ENCODE measurements at places on chromosomes 6 and 20.

- peak; percentile 96 for DNase-seq
Measured at GRCh38 chr20:57748601-57749130, 38.9 kb upstream of the PMEPA1 start.

GRCh38 chr6:139395891-139396301 is 21.4 kb upstream of the CITED2 start:
- DNase-seq = no peak

- DNase-seq = no peak
Measured at GRCh38 chr6:74912234-74912633, 293.6 kb downstream of the COL12A1 start.

DNA sequence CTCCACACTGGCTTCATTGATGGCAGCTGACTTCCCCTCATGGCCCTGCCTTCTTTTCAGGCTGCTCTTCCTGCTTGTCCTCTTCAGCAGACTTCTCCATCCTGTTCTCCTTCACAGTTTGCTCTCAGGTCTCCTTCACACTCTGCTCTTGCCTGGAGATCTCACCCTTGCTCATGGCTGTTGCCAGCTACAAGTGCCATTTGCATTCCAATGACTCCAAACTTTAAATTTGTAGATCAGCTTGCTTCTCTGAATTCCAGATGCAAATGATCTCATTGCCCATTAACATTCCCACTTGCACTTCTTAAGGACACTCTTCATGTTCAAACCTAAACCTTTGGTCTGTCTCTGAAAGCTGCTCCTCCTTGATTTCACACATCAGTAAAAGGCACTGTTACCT is 343.0 kb downstream of the QKI start:
- DNase-seq = no peak
